ENCODE measurements at places on chromosomes 12 and 14.

DNA sequence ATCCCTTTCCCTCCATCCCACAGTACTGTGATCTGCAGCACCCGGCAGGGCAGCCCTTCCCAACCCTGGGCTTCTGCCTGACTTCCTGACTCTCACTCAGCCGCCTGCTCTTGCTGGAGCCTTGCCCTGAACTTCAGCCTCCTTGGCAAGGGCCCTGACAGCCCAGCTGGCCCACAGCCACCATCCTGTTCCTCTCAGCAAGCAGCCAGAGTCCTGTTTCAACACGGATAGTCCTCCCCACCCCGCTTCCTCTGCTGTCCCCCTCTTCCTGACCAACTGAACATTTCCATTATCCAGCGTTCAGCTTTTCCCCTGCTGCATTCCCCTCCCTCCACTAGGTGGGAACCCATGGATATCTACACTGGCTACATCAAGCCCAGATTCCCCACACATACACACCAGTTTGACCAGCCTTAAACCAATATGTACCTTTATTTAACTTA, 74.0 kb upstream of the MDM1 start:
- peak; percentile 70 for DNase-seq

DNA sequence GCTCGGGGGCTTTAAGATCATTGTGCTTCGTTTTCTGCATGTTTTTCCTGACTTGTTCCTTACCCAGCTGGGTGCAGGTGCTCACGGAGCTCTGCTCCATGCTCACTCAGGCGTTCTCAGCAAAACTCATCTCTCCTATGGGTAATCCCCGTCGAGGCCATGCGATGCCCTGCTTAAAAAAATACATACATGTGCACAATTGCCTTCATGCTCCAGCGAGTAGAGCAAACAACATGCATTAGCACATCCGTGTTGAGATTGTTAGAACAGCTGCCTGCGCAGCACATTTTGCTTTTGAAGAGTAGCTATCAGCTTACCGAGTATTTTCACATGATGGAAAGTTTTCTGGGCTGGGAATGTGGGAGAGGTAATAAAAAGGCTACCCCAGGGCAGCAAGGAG, 16.2 kb downstream of the AACS start:
- DNase-seq: no peak

DNA sequence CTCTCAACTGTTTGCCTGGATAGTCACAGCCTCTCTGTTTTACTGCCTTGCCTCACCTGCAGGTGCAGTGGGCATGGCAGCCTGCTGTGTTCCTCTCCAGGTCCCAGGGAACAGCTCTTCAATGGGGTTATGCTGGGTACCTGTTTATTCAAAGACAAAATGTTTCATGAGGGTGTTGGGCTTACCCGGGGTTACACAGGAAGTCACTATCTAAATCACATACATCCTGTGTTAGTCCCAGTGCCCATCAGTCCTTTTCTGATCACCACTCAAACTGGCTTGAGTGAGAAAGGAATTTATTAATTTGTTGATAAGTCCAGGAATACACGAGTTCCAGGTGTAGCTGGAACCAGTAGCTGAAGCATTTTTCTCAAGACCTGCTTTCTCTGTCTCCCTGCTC, 1503.6 kb upstream of the TMEM132C start:
- no peak for DNase-seq

DNA sequence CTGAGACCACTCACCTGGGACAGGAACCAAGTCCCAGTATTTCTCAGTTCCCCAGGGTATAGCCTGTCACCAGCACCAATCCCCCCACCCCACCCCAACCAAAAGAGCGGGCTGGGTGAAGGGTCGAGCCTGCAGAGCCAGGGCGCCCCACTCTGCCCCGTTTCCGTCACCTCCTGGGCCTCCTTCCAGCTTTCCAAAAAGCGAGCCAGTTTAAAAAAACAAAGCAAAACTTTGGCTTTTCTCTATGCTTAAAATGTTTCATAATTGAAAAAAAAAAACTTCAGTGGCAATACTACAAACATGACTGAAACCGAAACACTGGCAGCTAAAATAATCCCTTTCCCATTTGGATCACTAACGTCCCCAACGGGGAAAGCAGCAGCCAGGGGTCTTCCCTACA, 7.5 kb downstream of the CAMKK2 start:
- DNase-seq: no peak

DNA sequence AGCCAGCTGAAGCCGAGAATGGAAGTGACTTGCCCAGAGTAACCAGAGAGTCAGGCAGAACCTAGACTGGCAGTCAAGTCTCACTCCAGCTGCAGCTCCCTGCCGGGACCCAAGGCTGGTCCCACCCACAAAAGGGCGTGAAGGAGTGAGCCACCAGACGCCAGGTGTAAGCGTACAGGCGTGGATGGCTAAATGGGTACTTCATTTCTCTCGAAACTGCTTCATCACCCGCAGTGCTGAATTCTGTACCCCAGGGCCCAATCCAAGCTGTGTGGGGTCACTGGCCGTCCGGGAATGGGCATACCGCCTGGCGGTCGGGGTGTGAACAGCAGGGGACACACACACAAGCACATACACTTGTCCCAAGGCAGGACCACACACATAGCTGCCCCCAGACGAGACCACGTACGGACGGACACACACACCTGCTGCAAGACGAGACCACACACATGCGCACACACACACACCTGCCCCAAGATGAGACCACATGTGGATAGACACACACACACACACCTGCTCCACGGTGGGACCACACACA, 34.8 kb downstream of the DEGS2 start:
- no peak for DNase-seq

GRCh38 chr12:131591136-131591535, 119.8 kb upstream of the SFSWAP start:
- DNase-seq: no peak
